ENCODE measurements at places on chromosomes 1 and 21.

GRCh38 chr1:247328311-247328710, 3.4 kb downstream of the ZNF496 start:
- no peak for DNase-seq

GRCh38 chr1:74427681-74428080, 84.7 kb downstream of the LRRC53 start:
- no peak for DNase-seq

DNA sequence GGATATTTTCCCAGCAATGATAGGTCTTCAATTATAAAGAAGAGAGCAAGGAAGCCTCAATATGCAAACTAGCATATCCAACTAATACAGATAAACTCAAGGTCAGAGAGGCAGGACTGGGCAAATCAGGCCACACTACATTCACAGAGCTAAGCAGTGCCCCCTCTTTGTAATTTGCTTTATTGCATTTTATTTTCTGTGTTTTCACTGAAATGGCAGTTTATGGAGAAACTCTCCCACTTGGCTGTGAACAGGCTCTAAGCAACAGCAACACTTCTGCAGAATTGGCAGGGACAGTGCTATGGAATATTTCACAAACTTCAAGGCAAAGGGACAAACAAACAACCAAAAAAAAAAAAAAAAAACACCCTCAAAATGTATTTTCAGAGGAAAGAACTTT, 93.4 kb upstream of the SOD1 start:
- DNase-seq = no peak

DNA sequence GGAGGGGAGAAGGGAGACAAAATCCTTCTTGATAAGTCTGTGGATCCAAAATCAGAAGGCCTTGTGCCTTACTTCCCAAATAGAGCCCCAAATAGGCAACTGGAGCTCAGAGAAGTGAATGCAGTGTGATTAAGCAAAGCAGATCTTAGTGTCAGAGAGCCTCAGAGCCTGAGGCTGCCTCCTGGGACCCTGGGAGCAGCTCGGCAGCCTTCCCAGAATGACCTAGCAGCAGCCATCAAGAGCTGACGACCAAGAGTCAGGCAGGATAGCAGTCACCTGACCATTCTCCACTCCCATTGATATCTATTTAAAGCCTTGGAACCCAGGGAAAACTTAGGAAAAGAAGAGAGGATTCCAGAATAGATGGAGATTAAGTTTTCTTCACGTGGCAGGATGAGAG, 78.0 kb upstream of the SMYD2 start:
- no peak for DNase-seq

GRCh38 chr1:61638911-61639605, 85.9 kb downstream of the TM2D1 start:
- no peak for DNase-seq

- DNase-seq = no peak
Measured at GRCh38 chr21:44701023-44701400, 4.0 kb downstream of the KRTAP10-12 start.

DNA sequence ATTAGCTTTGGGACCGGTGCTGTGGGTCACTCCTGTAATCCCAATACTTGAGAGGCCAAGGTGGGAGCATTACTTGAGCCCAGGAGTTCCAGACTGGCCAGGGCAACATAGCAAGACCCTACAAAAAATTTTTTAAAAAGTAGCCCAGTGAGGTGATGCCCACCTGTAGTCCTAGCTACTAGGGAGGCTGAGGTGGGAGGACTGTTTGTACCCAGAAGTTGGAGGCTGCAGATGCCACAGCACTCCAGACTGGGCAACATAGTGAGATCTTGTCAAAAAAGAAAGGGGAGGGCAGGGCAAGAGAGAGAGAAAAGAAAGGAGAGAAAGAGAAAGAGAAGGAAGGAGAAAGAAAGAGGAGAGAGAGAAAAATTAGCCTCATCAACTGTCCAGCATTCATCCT, 6.3 kb downstream of the ITSN1 start:
- DNase-seq = no peak

- DNase-seq = no peak
Measured at GRCh38 chr1:7853684-7854026, 790 bp upstream of the UTS2 start.

DNA sequence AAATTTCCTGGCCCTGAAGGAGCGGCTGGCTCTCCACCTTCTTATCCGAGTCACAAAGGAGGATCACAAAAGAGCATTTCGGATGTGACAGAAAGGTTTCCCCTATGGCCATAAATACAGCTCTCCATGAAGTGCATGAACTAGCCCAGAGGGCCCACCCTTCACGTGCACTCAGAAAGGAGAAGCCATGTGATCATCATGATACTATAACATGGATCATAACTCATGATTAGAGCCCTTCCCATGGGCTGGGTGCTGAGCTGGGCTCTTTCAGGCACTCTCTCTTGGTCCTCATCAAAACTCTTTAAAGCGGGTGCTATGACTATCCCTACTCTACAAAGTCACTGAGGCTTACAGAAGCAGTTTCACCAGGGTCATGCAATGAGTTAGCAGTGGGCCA, 135.0 kb downstream of the PTPRU start:
- no peak for DNase-seq

- DNase-seq = no peak
Measured at GRCh38 chr1:30183895-30184294, 539.5 kb downstream of the MATN1 start.

DNA sequence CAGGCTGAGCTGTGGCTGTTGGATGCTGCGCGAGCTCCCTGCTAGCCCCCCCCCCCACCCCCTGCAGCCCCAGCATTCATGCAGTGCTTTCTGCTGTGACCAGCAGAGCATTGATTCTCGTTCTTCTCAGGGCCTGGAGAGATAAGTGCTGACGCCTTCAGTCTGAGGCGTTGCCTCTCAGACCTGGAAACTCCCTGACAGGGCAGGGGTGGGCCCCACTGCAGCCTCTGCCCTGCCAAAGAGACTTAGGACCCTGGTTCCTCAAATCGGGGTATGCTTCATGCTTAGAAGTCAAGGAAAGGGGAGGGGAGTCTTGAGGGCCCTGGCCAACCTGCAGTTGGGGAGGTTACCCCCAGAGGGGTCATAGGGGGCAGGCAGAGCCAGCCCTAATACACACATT, 38.5 kb downstream of the PTPRF start:
- no peak for DNase-seq

- no peak for DNase-seq
Measured at GRCh38 chr1:25450891-25451290, 20.2 kb downstream of the MACO1 start.

- DNase-seq = no peak
Measured at GRCh38 chr21:38688068-38688467, 117.7 kb upstream of the ETS2 start.

DNA sequence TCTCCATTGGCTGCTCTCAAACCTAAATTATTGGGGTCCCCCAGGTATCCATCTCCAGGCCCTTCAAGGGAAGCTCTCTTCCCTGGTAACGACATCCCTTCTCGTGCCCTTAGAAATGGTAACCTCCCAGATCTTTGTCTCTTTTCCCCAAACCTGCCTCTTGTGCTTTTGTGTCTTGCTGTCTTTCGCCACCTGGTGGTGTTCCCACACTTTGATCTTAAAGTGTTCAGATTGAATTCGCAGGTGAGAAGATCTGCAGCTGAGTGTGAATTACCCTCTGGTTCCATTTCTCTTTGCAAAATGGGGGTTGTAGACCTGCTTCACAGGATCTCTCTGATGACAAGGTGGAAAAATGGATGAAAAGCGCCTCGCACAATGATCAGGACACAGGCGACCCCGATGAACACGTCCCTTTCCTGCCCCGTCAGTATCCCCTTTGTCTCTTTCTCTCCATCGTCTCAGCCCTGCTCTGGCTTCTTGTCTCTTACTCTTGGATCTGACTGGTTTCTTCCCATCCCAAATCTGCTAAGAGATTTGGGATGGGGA, 53.1 kb downstream of the DOP1B start:
- peak; percentile 34 for DNase-seq

DNA sequence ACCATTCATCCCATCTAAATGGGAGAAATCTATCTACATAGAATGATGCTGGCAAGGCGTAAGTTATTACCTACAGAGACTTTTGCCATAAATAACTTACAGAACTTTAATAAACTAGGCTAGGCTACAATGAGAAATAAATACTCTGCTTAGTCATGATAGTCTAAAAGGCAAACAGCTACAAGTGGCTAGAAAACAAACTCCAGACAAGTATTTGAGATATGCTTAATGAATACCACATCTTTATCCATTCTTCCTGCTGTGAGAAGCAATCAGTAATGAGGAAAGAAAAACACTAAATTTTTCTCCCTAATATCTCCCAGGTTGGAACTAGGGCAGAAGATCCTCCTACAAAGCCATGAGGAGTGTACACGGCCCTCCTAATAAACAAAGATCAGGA, 187.0 kb upstream of the OLFM3 start:
- DNase-seq = no peak

GRCh38 chr1:156652131-156652991, 10.4 kb downstream of the BCAN start:
- DNase-seq = no peak

DNA sequence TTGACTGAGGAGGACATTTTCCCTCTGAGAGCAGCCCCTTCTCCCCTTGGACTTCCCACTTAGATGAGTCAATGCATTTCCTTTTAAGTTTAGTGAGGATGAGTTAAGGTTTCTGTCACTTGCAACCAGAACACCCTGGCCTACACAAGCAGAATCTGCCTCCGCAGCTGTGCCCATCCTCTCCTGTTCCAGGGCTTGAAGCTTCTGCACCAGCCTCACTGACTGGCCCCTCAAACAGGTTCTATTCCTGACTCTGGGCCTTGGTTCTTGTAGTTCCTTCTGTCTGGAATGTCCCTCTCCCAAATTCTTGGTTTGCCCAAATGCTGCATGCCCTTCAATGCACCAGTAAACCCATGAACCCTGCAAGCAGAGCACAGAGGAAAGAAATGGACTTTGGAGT, 394.4 kb downstream of the PTPRU start:
- DNase-seq = no peak

- no peak for DNase-seq
Measured at GRCh38 chr1:96837057-96837780, 115.6 kb downstream of the PTBP2 start.

- no peak for DNase-seq
Measured at GRCh38 chr1:3125078-3125477, 56.1 kb downstream of the PRDM16 start.

- DNase-seq = no peak
Measured at GRCh38 chr1:25238046-25238445, 5.7 kb upstream of the SYF2 start.

- no peak for DNase-seq
Measured at GRCh38 chr1:65459397-65459768, 38.9 kb downstream of the LEPR start.

DNA sequence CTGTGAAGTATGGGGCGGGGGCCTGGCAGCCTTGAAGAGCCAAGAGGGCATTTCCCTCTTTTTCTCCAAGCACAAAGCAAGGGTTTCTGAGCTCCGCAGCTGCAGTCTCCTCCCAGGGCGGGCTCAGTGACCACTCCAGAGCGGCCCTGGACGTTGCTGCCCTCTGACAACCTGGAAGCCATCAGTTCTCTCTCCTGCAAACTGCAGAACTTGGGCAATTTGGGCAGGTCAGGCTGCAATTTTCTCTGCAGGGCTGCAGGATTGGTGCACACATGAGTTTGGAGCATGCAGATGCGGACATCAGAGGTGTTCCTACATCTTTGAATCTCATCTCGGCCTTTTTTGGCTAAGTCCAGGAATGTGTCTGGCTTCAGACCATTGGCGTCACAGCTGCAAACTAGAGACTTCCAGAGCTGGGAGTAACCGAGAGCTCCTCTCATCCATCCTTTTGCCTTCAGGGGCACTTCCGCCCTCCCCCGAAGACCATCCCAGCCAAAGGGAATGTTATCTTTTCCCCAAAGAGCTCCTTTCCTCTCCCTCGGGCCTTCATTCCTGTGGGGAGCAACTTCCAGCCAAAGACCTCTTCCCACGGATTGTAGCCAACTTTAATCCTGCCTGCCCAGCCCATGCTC, 139.6 kb upstream of the WNT4 start:
- DNase-seq = peak; percentile 48

DNA sequence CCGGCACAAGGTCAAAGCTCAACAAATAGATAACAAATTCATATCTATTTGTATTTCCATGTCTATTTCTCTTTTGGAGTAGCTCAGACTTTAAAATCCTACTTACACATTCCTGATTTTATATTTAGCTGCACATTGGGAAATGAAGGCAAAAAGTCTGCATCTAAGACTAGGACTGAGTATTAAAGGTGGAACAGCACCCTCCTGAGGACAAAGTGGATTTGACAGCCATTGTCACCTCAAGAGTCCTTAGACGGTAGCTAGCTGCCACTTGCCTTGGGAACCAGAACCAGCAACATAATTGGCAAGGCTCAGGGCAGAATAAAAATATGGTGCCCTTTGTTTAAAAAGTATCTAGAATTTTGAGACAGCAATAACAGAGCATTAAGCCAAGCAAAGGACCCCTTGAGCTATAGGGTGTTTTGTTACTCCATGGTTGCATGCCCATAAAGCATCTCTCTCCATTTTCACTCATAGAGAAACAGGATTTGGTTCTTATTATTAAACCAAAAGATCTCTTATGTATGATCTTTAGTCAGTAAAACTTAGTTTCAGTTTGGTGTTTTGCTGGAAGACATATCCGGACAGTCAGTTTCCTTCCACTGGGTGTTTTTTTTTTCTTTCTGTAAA, 30.0 kb upstream of the SGIP1 start:
- DNase-seq = no peak

DNA sequence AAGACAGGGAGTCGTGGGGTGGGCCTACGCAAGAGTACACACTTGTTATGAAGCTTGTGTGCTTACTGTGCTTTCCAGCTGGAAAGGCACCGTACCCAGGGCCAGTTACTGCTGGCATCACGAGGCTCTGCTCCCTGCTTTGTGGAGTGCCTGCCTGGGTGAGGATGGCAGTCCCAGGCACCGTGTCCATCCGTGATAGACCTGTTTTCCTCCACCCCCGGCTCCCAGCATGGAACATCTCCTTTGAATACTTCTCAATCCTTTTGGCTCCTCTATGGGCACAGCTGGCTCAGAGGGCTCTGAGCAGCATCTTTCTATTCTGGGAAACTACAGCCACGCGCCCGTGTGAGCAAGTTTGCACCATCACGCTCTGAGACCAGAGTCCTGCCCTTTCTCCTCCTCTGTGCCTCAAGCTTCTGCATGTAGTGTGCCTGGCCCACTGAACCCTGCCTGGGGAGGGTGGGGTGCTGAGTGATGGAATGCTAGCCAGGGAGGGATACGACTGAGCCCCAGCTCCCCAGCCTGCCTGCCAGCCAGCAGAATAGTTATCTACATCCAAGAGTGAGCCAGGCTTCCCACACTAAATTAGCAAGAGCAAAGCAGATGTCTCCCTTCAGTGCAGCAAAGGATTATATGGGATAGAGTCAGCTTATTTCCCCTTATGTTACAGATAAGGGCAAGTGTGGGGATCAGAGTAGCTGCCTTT, 7.1 kb upstream of the TNR start:
- DNase-seq = no peak

GRCh38 chr1:155834296-155834926, 22.6 kb downstream of the GON4L start:
- no peak for DNase-seq
